ENCODE measurements at places on chromosomes 7 and 10. TPM values are rescaled to one million over a fixed set of nuclear protein-coding genes. Genes with fewer than 3 reads are reported as not detected.

GRCh38 chr7:153005750-153006435 is 246.3 kb downstream of the ACTR3B start:
- DNase-seq = no peak

GRCh38 chr10:59320355-59320754 is 42.0 kb downstream of the FAM13C start:
- DNase-seq = no peak

GRCh38 chr10:91944880-91945630 is 21.5 kb downstream of the BTAF1 start:
- no peak for DNase-seq

DNA sequence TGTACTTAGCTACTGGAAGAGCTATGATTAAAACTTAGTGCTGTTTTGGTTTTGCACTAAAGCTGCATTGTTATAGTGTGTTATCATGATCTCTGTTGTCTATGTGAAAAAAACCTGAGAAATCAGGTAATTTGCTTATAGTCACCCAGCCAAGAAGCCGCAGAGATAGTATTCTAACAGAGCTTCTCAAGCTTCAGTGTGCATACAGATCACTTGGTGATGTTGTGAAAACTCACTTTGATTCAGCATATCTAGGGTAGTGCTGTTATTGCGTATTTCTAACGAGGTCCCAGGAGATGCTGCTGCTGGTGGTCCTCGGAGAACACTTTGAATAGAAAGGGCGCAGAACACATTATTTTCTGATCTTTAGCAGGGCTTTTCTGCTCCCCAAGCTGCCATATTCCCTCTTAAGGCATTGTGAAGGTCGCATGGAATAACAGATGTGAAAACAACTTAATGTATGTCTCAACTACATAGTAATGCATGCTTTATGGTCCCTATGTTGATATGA is 68.4 kb upstream of the PDCD4 start:
- no peak for DNase-seq

- no peak for DNase-seq
Observed at GRCh38 chr10:98076086-98076485, 45.7 kb upstream of the CRTAC1 start.

The SPDYE11 gene
- total RNA-seq = not detected

DNA sequence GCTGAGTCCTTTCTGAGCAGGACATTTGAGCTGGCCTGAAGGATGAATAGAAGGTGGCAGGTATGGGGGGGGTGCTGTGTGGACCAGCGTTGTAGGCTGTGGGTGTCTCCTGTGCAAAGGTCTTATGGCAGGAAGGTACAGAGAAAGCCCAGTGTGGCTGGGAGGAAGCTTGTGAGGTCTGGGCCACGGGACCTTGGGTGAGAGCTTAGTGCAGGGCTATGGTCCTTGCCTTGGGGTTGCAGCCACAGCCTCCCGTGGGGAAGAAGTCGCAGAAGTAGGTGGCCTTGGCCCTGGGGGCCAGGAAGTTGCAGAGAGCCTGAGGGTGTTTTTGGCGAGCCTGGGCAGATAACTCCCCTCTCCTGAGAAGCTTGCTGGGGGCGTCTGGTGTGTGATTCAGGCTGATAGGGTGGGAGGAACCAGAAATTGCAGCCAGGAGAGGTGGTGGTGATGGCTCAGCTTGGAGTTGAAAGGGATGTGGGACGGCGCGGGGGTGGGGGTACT is 172.0 kb upstream of the TNRC18 start:
- DNase-seq = no peak

The CLCN1 gene
- total RNA-seq = 0.12 TPM

- DNase-seq = no peak
Observed at GRCh38 chr10:72336259-72337038, 18.3 kb downstream of the DNAJB12 start.

The PRLHR gene
- not detected for total RNA-seq

DNA sequence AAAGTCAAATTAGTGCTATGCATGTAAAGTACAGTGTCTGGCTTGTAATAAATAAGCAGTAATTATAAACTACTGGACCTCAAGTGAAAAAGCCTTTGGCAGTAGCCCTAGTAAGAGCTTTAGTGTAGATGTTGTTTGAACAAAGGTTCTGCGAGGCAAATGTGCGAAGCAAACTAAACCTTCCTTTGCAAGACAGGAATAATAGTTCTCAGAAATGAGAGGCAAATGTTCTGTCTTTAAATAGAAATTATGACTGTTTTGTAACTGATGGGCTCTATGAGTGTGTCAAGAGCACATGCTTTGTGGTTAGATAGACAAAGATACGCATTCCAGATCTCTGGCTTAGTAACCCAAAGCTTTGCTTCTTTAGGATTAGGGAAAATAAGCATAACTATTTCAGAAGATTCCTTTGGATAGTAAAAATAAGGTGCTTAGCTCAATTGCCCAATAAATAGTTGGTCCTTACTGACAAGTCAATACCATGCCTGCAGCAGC is 169.2 kb upstream of the CDC14C start:
- DNase-seq = no peak

DNA sequence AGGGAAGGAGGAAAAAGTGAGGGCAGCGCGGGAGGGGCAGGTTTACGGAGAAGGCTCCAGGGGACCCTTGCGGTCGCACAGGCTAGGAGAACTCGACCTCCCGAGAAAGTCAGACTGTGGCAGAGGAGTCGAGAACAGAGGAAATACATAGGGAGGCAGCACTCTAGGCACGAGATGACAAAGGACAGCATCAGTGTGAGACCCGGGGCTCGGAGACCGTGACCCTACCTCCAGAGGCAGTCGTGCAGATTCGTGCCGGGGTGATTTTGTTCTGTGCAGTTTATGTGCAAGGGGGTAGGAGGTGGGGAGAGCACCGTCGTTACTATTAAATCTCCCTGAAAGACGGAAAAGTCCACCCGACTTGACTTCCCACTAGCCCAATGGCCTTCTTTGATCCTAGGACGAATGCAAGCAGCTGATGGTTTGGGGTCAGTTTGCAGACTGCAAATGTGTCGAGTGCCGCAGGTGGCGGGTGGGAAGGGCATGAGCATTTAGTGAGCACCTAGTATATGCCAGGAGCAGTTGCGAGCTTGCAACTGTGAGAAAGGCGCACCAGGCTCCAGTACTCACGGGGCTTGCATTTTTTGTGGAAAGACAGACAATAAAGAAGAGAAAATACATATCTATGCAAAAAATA is 674 bp upstream of the OSBPL3 start:
- DNase-seq = no peak

DNA sequence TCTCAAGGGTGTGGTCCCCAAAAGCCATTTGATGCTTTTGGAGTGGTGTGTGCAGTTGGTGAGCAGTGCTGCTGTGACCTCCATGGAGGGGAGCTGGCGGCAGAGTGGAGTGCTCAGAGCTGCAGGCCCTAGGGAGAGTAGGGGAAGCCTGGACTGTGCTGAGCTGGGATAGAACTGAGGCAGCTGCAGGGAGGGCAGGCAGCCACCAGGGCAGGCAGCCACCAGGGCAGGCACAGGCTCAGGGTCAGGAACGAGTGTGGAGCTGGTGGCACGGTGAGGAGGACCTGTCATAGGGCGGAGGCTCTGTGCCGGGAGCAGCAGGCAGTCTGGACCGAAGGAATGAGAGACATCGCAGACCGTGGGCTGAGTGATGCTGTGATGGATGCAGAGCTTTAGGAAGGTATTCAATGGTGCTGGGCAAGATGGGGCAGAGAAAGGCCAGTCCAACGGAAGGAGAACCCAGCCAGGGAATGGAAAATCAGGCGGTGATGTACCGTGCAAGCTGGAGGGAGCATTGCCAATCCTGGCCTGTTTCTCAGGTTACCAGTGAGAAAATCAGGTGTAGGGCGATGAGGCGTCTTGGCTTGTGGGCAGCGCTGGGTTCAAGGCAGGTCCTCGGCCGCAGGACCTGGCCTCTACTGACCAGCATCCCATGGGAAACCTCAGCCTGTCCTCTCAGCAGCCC is 152.6 kb downstream of the CAMK1D start:
- DNase-seq = no peak

DNA sequence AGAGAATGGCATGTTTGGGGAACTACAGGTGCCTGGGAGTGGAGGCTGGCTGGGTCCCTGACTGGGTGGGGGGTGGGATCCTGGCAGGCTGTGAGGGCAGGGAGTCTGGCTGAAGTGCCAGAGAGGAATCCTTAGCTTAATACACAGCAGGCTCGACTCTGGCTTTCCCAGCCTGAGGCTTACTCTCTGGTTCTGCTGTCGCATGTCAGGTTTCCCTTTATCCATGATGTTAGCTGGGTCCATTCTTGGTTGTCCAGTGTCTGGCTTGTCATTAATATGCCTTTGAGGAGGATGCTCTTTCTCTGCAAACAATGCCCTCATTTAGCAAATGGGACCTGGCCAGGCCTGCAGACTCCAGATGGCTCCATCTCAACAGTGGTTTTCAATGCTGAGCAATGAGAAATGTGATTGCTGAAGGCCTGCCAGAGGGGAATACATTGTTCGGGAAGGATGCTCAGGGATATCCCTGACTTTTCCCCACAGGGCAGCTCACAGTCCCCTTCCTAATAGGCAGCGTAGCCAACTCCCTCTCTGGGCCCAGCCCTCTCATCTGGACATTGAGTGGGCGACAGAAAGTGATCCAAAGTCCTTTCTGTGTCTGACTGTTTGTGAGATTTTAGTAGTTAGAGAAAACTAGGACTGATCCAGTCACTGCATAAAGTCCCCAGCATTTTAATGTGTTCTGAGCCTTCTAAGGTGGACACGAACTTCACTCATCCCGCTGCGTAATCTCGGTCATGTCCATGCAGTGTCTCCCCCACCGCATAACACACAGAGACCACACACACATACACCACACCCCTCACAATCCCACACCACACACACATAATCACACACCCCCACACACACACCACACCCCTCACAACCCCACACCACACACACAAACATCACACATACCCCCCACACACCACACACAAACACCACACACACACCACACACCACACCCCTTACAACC is 124.9 kb downstream of the ANLN start:
- no peak for DNase-seq

The TBXAS1 gene
- total RNA-seq = 1.4 TPM

DNA sequence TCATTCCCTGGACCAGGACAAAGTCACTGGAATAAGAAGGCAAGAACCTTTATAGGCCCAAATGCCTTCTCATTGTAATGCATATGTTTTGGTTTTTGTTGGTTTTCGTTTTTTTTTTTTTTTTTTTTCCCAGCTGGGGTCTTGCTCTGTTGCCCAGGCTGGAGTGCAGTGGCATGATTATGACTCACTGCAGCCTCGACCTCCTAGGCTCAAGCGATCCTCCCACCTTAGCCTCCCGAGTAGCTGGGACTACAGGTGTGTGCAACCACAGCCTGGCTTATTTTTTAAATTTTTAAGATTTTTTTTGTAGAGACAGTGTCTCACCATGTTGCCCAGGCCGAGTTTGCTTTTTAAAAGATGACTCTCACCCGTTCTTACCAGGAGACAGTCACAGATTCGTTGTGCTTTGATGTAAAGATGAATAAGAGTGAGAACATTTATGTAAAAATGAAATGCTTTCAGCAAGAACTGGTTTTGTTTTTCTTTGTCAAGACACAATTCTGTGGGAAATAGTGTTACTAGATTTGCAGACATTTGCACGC is 7.6 kb downstream of the IQCE start:
- no peak for DNase-seq

DNA sequence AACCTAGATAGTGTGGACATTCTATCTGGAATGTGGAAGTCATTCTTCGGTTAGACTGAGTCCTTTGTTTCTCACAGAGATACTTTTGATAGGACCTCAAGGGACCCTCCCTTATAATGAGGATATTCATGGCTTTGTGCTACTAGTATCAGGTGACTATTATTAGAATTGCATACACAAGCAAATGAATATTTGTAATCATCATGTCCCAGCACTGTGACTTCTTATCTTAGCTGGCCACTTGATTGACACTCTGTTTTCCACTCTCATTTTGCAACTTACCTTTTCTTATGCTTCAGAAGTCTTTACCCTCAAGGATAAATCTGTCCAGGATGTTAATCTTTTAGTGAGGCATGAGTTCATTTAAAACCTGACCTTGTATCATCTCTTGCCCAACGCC is 268.2 kb upstream of the FZD1 start:
- DNase-seq = no peak

DNA sequence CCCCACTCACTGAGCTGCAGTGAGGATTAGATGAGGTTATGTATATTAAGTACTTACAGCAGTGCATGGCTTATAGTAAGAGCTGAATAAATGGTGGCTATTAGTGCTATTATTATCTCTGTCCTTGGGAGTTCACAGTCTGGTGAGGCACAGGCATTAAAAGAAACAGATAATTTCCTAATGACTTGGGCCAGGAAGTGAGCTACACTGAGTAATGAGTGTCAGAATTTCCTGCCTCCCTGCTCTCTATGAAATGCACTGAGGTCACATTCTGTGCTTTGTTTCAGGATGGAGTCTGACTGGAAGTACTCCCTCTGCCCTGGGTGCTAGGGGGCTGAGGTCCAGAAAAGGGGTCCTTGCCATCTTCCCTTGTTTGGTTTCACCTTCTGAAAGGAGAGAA is 48.7 kb upstream of the LOXL4 start:
- no peak for DNase-seq

The TMEM176A gene
- not detected for total RNA-seq

DNA sequence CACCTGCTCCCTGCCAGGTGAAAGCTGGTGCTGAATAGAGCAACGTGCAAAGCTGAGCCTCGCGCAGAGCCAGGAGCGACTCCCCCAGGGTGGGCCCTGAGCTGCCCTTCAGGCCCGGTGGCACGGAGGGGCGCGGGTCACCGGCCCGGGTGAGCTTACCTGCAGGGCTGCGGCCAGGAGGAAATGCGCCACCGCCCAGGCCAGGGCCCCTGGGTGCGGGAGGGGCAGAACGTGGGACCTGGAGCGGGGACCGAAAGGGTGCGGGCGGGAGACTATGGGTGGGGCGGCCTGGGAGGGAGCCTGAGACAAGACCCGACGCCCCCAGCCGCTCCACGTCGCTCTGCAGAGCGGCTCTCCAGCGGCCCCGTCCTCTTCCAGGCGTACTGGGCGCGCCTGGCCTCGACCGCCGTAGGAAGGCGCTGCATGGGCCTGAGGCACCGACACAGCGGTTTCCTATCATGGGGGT is 122.1 kb downstream of the BTAF1 start:
- DNase-seq = no peak

DNA sequence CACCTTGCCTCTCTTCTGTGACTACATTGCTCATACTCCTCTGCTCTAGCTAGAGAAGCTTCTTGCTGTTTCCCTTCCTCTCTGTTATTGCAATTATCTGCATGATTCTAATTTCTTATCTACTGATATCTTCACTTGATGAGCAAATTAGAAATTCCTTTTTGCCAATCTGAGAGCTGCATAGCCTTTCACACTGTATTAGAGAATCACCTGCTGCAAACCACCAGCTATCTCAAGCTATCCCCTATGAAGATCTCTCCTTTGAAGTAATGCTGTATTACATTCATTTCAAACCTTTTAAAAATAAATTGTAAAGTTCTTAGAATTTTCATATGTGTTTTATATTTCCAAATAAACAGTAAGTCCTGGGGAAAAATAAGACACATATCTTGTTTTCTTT is 89.0 kb upstream of the ZNF804B start:
- no peak for DNase-seq

The NUPR2 gene
- total RNA-seq = not detected

- no peak for DNase-seq
Observed at GRCh38 chr7:81705206-81705605, 64.6 kb downstream of the HGF start.
